Type B pancreatic cell (in vitro differentiated cells): ENCODE measurements at places on chromosomes 1 and 21. TPM values are rescaled to one million over a fixed set of nuclear protein-coding genes. Genes with fewer than 3 reads are reported as not detected.

The FCMR gene
- 0.58 and 0.81 TPM in 2 replicates for total RNA-seq

- H3K27me3 ChIP-seq, result no peaks in the 10 kb centered on the region
- no peak for DNase-seq
- peaks cover 37% of the 10 kb centered on the region for H3K4me1 ChIP-seq
- H3K4me3 ChIP-seq, result no peak overlapping the region
- H3K27ac ChIP-seq, result no peak overlapping the region
- H3K36me3 ChIP-seq, result no peaks in the 10 kb centered on the region
Measured at GRCh38 chr21:44018813-44019567, 6.9 kb downstream of the TRAPPC10 start.

GRCh38 chr1:159141584-159142390 lies 29.6 kb upstream of the CADM3 start:
- DNase-seq, result no peak
- H3K36me3 ChIP-seq, result no peaks in the 10 kb centered on the region
- peaks cover 1% of the 10 kb centered on the region for H3K27me3 ChIP-seq
- no peak overlapping the region for H3K4me3 ChIP-seq

The BLACAT1 gene
- total RNA-seq, result 2.4 and 6.8 TPM in 2 replicates

DNA sequence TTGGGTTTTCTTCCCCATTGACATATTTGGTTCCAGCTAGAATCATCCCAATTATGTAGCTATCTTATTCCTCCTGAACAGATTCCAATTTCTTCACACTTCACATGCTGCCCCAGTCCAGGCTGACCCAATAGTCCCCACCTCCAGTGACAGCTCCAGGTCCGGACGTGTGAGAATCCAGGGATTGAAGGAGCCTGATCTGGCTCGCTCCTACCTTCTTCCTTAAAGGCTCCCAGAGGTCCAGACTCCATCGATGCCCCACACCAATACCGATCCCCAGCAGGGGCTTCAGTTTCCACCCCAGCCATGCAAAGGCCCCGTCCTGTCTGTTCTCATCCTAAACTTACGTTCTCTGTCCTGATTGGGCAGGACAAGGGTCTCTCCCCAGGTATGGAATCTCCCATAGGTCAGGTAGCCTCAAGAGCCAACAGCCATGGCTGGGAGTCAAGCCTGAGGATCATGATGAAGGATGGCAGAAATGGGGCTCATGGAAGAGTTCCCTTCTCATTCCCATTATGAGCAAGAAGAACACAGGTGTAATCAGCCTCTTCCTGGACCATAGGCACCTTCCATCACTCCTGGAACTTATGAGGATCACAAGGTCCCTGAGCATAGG lies 20.4 kb upstream of the SLAMF9 start:
- H3K4me3 ChIP-seq, result no peak overlapping the region
- no peaks in the 10 kb centered on the region for H3K36me3 ChIP-seq
- DNase-seq, result no peak
- peaks cover 4% of the 10 kb centered on the region for H3K4me1 ChIP-seq

DNA sequence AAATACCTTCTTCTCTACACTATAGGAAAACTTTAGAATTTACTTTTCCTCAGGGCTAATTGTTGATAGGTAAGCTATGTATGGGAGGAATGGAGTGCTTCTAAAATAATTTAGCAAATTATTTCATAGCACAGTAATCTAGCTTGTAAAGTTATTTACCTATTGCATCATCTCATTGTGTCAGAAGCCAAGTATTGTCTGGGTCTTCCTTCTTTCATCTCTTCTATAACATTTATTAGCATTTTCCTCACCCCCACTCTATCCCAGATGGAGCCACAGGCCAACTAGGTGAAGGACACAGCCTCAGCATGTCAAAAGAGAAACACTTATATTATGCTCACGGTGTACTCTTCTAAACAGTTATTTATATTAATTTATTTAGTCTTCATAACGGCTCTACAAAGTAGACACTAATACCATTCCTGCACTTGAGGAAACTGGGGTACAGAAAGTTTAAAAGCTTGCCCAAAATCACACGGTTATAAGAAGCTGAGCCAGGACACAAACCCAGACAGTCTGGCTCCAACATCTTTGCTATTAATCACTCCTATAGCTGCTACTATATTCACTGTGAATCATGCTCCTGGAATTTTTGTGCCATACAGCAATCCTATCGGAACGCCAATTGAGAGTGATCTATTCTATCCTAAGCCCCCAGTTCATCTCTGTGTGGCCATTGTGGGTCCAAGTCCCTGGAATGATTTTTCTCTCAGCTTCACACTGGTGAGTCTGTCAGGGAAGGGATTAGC lies 43.1 kb downstream of the OR10J5 start:
- no peak overlapping the region for H3K4me3 ChIP-seq
- H3K27ac ChIP-seq, result no peak overlapping the region
- DNase-seq, result no peak
- H3K27me3 ChIP-seq, result no peaks in the 10 kb centered on the region
- H3K36me3 ChIP-seq, result no peaks in the 10 kb centered on the region

DNA sequence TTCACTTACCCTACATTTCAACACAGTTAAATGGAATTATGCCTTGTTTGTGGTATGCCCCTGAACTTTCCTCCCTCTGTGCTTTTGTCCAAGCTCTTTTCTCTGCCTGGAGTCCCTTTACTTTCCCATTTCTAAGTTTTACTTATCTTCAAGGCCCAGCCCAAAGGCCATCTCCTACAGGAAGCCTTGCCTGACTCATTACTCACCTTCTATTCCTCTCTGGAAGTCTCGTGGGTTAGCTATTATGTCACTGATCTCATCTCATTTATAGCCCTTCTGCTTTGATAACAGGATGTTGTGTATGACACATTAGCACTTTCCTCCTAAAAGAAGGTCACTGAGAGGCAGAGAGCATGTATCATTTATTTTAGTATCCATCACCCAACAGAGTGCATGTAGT lies 78.8 kb upstream of the CD1D start:
- no peaks in the 10 kb centered on the region for H3K36me3 ChIP-seq
- no peak overlapping the region for H3K4me3 ChIP-seq
- peaks cover 10% of the 10 kb centered on the region for H3K27me3 ChIP-seq

The SLAMF6 gene
- total RNA-seq, result not detected in 2 replicates

GRCh38 chr1:93506126-93506525 lies 58.2 kb downstream of the FNBP1L start:
- H3K27me3 ChIP-seq, result no peaks in the 10 kb centered on the region
- no peak overlapping the region for H3K27ac ChIP-seq
- H3K36me3 ChIP-seq, result peaks cover 43% of the 10 kb centered on the region
- H3K4me3 ChIP-seq, result no peak overlapping the region
- peaks cover 5% of the 10 kb centered on the region for H3K4me1 ChIP-seq
- DNase-seq, result no peak

The CFH gene
- total RNA-seq, result 1.6 TPM in 2 replicates

The PHF13 gene
- total RNA-seq, result 14.7 and 21.2 TPM in 2 replicates

- H3K27me3 ChIP-seq, result no peaks in the 10 kb centered on the region
- no peak overlapping the region for H3K4me3 ChIP-seq
- no peak overlapping the region for H3K27ac ChIP-seq
- peaks cover 25% of the 10 kb centered on the region for H3K36me3 ChIP-seq
- no peak for DNase-seq
Measured at GRCh38 chr1:64765826-64766225, 21.0 kb downstream of the RAVER2 start.

- no peak for DNase-seq
- H3K27ac ChIP-seq, result no peak overlapping the region
- H3K4me1 ChIP-seq, result no peaks in the 10 kb centered on the region
- no peaks in the 10 kb centered on the region for H3K27me3 ChIP-seq
- no peak overlapping the region for H3K4me3 ChIP-seq
- H3K36me3 ChIP-seq, result peaks cover 27% of the 10 kb centered on the region
Measured at GRCh38 chr1:28716336-28716735, 20.4 kb upstream of the YTHDF2 start.

DNA sequence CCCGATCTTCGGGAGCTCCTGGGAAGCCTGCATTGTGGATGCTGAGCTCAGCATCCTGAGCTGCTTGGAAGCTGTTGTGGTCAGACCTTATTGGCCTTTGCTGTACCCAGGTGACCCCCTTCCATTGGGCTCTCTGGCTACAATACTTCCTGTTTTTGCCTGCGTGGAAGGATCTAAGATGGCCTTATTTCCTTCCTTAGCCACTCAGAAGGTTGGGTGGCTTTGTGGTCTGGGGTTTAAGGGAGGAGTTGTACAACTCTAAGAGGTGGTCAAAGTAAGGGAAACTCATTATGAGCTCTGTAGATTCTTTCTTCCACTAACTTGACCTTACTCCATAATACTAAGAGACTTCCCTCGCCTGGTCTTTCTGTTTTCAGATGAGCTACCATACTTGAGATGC lies 17.7 kb downstream of the PFKFB2 start:
- H3K4me3 ChIP-seq, result no peak overlapping the region
- no peak overlapping the region for H3K27ac ChIP-seq
- H3K27me3 ChIP-seq, result no peaks in the 10 kb centered on the region

The SPRR2F gene
- total RNA-seq, result 2.5 and 5.1 TPM in 2 replicates

GRCh38 chr1:208145167-208145566 lies 99.0 kb downstream of the PLXNA2 start:
- H3K27me3 ChIP-seq, result no peaks in the 10 kb centered on the region
- H3K36me3 ChIP-seq, result peaks cover 15% of the 10 kb centered on the region
- peaks cover 51% of the 10 kb centered on the region for H3K4me1 ChIP-seq
- DNase-seq, result no peak

The FTCD gene
- total RNA-seq, result 26.9 and 45.0 TPM in 2 replicates

The DENND2C gene
- total RNA-seq, result 3.6 and 8.8 TPM in 2 replicates

The ERG gene
- 6.8 TPM in 1 of 2 replicates, not detected in the other for total RNA-seq

GRCh38 chr1:6126521-6127067 lies 53.5 kb downstream of the CHD5 start:
- peaks cover 7% of the 10 kb centered on the region for H3K27me3 ChIP-seq
- H3K36me3 ChIP-seq, result no peaks in the 10 kb centered on the region
- H3K4me3 ChIP-seq, result no peak overlapping the region
- no peaks in the 10 kb centered on the region for H3K4me1 ChIP-seq

- peak overlapping the region; percentile 47 for H3K4me3 ChIP-seq
- peaks cover 6% of the 10 kb centered on the region for H3K36me3 ChIP-seq
- peak overlapping the region; percentile 41 for H3K27ac ChIP-seq
- peak; percentile 54 for DNase-seq
- peaks cover 31% of the 10 kb centered on the region for H3K4me1 ChIP-seq
Measured at GRCh38 chr1:226875641-226876295, 5.4 kb downstream of the PSEN2 start.

GRCh38 chr1:155173478-155174323 lies at the start of gene TRIM46:
Gene TRIM46, plus strand, starts transcription at chr1:155173849. Its CDS starts 118 bp downstream, at chr1:155173967.
- peak within 1 kb of the TSS; percentile 100 for H3K4me3 ChIP-seq
- peak; percentile 72 for DNase-seq
- H3K27ac ChIP-seq, result peak within 1 kb of the TSS; percentile 99
- H3K36me3 ChIP-seq, result peaks cover 10% of the 10 kb centered on the region

DNA sequence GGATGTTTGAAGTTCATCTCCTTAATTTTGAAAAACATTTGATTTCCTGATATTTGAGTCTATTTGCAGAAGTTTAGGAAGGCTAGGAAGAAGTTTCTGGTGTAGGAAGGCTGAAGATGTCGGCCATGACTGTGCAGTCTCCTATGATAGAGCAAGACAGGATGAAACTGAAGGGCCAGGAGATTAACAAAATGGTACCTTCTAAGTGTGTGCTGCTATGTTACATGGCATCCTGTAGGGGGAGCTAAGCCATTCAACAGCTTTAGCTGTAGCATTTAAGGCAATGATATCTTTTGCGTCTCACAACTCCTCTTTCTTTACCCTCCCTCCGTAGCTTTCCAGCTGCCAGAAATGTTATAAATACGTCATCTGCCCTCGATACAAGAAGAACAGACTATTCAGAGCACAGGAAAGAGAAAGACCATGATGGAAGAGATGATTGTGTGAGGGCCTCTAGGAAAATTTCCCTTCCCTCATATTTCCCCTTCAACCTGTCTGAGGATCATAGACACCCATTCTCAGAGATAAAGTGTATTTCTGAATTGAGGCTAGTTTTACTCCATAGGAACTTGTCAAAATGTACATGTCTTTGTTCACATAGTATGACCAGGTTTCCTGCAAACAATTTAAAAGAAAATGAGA lies 61.1 kb downstream of the XCL1 start:
- peaks cover 18% of the 10 kb centered on the region for H3K4me1 ChIP-seq
- no peaks in the 10 kb centered on the region for H3K36me3 ChIP-seq
- H3K27me3 ChIP-seq, result no peaks in the 10 kb centered on the region
- DNase-seq, result no peak

- H3K4me3 ChIP-seq, result no peak overlapping the region
- H3K27ac ChIP-seq, result no peak overlapping the region
- peaks cover 8% of the 10 kb centered on the region for H3K27me3 ChIP-seq
Measured at GRCh38 chr1:147891088-147891487, 11.5 kb upstream of the GJA8 start.

The KRTAP19-1 gene
- total RNA-seq, result 1.0 and 1.1 TPM in 2 replicates

- no peaks in the 10 kb centered on the region for H3K36me3 ChIP-seq
- no peaks in the 10 kb centered on the region for H3K27me3 ChIP-seq
- no peaks in the 10 kb centered on the region for H3K4me1 ChIP-seq
- no peak overlapping the region for H3K4me3 ChIP-seq
- no peak for DNase-seq
Measured at GRCh38 chr1:240737766-240738265, 125.9 kb upstream of the GREM2 start.

- H3K36me3 ChIP-seq, result peaks cover 5% of the 10 kb centered on the region
- no peak overlapping the region for H3K27ac ChIP-seq
- H3K27me3 ChIP-seq, result no peaks in the 10 kb centered on the region
- H3K4me1 ChIP-seq, result peaks cover 7% of the 10 kb centered on the region
- DNase-seq, result no peak
- no peak overlapping the region for H3K4me3 ChIP-seq
Measured at GRCh38 chr1:183147735-183148134, 38.3 kb upstream of the LAMC2 start.

DNA sequence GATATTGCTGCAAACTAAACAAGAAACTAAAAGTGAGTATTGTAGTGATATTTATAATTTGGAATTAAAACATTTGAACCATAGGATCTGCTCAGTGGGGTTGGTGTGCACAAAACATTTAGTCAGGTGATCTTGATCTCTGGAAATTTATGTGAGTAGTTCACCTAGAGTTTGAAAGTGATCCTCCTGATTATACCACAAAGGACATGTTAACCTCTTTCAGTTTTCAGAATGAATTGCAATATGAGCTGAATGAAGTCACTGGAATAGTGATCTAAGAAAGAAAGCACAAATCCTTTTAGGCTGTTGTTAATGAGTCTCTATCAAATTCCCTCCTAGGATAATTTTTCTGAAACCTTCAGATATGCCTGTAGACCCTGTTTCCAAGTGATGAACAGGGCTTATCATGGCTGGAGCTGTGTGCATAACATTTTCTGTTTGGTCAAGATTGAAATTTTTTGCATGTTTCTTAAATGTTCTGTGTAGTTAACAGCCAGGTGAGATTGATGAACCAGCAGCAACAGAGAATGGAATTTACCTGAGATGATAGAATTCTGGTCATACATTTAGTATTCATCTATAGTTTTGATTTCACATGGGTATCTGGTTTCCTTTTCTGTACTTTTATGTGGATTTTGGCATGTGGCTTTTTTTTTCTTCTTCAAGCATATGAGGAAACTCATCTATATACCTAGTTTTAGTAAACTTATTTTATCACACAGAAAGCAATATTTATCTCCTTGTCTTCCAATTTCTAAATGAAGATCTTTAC lies 25.5 kb downstream of the CDC14A start:
- H3K36me3 ChIP-seq, result peaks cover 20% of the 10 kb centered on the region
- no peak for DNase-seq
- H3K4me1 ChIP-seq, result peaks cover 5% of the 10 kb centered on the region
- H3K27me3 ChIP-seq, result no peaks in the 10 kb centered on the region
- no peak overlapping the region for H3K4me3 ChIP-seq

- DNase-seq, result no peak
- peaks cover 3% of the 10 kb centered on the region for H3K36me3 ChIP-seq
- H3K4me1 ChIP-seq, result peaks cover 14% of the 10 kb centered on the region
- no peak overlapping the region for H3K4me3 ChIP-seq
- H3K27me3 ChIP-seq, result no peaks in the 10 kb centered on the region
Measured at GRCh38 chr1:85358702-85359438, 82.4 kb upstream of the BCL10 start.

The MAP3K21 gene
- total RNA-seq, result 3.6 and 6.4 TPM in 2 replicates
